ENCODE measurements at places on chromosomes 5 and 9.
A peak's percentile ranks its signal among the peaks of the same experiment; 100 is the strongest.

- ATAC-seq = no peak
Observed at GRCh38 chr5:154103233-154103632, 64.5 kb downstream of the MFAP3 start.

DNA sequence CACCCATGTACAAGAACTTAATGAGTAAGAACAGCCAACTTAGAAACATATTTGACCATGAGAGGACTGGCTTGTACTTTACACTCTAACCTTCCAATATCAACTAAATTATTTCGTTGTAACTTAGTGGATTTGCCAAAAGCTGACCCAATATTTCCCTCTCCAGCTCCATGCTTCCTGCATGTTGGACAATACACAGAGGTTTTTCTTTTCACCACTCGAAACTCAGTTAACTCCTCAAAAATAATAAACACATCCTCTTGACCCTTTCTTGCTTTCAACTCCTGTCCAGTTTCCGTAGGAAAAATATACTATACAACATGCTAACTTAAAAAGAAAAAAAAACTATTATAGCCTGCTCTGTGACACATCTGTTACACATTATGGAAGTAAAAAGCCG, 188.9 kb downstream of the MPDZ start:
- no peak for ATAC-seq

DNA sequence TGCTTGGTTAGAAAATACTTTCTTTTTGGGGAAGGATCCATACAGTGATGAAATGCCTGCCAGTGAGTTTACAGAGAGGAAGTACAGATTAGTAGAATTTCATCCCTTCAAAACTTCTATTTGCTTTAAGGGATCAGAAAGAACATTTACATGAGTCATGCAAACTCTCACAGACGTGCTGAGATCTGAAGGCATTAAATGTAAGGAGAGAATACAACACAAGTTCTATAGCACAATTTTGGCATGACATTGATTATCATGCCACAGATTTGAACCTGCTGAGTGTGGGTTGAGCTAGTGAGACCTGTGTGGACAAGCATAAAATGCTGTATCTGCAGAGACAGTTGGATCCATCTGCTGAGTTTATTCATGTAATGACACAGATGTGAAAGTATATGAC, 613.6 kb upstream of the SEMA6A start:
- peak; percentile 92 for ATAC-seq

- no peak for ATAC-seq
Observed at GRCh38 chr5:135657536-135658305, 78.9 kb upstream of the CXCL14 start.

Measured in esophagus mucosa (tissue), 1 donor.